Transverse colon (tissue), 4 donors: ENCODE measurements at places on chromosomes 12 and 14. TPM values are rescaled to one million over a fixed set of nuclear protein-coding genes. Genes with fewer than 3 reads are reported as not detected.

The USP44 gene
- not detected for total RNA-seq

The KRT78 gene
- not detected for total RNA-seq

DNA sequence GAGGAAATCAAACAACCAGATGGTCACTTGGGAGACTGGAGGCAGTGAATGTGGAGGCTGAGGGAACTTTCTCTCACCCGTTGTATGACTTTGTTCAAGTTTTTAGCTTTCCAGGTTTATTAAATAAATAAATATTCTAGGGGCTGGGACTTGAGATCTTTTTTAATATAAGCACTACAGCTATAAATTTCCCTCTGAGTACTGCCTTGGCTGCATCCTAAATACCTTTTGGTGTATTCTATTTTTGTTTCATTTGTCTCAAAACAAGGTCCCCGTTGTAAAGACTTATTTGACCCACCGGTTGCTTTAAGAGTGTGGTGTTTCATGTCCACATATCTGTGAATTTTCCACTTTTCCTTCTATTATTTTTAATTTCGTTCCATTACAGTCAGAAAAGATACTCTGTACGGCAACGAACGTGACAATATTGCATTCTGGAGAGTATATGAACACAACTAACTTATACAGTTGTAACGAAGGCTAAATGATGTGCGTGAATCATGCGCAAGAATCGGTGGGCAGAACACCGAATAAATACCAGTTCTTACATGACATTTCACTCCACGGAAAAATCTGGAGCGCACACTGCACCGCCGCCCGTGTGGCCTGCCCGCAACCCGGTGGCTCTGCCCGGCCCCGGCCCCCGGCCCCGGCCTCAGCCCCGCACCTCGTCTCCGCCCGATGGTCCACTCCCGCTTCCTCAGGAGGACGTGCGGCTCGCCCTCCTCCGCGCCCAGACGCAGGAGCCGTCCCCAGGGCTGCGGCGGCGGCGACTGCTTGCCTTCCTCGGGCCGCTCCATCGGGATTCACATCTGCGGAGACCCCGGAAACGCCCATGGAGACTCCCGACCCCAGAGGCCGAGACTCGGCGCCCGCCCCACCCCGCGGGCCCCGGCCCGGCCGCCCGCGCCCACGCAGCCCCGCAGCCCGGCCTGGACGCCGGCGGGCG, 602 bp downstream of the CHFR start:
- peaks cover 15% of the 10 kb centered on the region for H3K4me1 ChIP-seq
- peak; percentile 20 for DNase-seq
- peak overlapping the region; percentile 98 for H3K27ac ChIP-seq
- H3K36me3 ChIP-seq = peaks cover 8% of the 10 kb centered on the region

- H3K27ac ChIP-seq = no peak overlapping the region
- H3K36me3 ChIP-seq = no peaks in the 10 kb centered on the region
- H3K4me3 ChIP-seq = no peak overlapping the region
- peaks cover 59% of the 10 kb centered on the region for H3K27me3 ChIP-seq
Measured at GRCh38 chr12:114420944-114421335, 15.0 kb upstream of the TBX5 start.

- no peak overlapping the region for H3K4me3 ChIP-seq
- H3K4me1 ChIP-seq = no peaks in the 10 kb centered on the region
- no peaks in the 10 kb centered on the region for H3K36me3 ChIP-seq
- H3K27ac ChIP-seq = no peak overlapping the region
- DNase-seq = no peak
Measured at GRCh38 chr12:59055204-59055860, 135.0 kb upstream of the LRIG3 start.

DNA sequence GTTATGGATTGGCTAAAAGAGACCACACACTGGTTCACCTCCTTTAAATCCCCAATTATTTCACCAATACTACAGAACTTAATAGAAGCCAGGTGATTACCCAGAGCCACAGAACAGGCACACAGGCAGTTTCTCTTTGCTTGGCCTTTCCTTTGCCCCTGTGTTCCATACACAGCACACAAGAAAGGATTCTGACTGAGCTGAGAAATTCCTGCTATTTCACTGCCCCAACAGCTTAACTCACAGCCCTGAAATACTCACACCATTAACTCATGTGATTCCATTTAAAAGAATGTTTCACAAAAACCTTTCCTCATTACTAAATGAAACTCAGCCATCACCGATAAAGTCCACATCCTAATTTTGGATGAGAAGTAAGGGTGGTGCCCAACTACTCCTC, 133.6 kb downstream of the MED13L start:
- DNase-seq = no peak
- H3K27me3 ChIP-seq = no peaks in the 10 kb centered on the region
- H3K36me3 ChIP-seq = no peaks in the 10 kb centered on the region
- H3K27ac ChIP-seq = peak overlapping the region; percentile 19

DNA sequence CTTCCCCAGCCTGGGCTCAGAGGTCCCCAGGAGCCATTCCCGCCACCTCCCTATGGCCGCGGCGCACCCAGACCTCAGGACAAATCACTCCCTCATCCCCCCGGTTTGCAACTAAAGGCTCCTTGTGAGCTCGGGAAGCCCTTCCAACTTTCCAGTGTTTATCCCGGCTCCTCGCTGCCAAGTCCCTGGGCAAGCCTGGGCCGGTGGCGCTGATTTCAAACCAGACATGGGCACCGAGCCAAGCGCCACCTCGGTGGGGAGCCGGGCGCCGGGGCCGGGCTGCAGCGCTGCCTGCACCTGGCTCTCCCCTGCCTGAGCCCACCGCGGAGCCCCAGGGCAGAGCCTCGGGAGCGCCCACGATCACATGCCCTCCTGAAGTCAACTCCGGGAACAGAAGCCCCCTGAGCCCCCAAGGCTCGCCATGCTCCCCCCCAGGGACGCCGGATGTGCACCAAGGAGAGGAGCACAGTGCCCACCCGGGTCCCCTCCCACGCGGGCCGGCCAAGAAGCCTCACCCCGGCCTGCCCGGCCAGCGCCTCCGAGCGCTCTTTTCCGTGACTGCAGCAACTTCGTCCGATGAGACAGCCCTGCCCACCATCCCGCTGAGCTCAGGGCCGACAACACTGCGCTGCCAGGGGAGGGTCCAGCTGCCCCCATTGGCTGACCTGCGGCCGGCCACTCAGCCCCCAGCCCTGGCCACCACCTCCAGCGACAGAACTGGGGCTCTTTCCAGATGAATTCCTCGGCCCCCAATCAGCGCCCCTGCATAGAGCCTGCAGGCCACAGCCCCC, 50.0 kb downstream of the NCOR2 start:
- no peaks in the 10 kb centered on the region for H3K27me3 ChIP-seq
- peak overlapping the region; percentile 50 for H3K4me3 ChIP-seq
- H3K36me3 ChIP-seq = no peaks in the 10 kb centered on the region
- DNase-seq = peak; percentile 70
- peak overlapping the region; percentile 96 for H3K27ac ChIP-seq

- no peak overlapping the region for H3K4me3 ChIP-seq
- DNase-seq = no peak
- H3K27ac ChIP-seq = no peak overlapping the region
- H3K27me3 ChIP-seq = no peaks in the 10 kb centered on the region
- no peaks in the 10 kb centered on the region for H3K4me1 ChIP-seq
Measured at GRCh38 chr14:58364316-58364715, 31.4 kb upstream of the TOMM20L start.

DNA sequence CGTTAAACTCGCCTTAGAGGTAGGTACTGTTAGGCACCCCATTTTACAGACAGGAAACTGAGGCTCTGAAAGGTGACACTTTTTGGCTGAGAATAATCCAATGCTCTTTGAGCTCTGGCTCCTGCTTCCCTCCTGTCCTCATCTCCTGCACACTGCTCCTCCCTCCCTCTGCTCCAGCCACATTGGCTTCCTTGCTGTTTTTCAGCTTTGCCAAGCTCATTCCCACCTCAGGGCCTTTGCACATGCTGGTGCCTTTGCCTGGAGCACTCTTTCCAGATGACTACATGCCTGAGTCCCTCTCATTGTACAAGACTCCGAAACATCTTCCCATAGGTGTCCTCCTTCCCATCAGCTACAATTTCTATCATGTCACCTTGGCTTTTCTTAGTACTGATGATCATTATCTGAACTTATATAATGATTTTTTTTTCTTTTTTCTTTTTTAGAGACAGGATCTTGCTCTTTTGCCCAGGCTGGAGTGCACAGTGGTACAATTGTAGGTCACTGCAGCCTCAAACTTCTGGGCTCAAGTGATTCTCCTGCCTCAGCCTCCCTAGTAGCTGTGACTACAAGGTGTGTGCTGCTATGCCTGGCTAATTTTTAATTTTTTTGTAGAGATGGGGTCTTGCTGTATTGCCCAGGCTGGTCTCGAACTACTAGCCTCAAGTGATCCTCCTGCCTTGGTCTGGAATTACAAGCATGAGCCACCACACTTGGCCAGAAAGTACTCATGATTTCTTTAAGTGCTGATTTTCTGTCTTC, 15.2 kb downstream of the MSI1 start:
- H3K27me3 ChIP-seq = no peaks in the 10 kb centered on the region
- no peak overlapping the region for H3K4me3 ChIP-seq
- H3K27ac ChIP-seq = no peak overlapping the region
